ENCODE measurements at places on chromosomes 5 and 9.

GRCh38 chr5:89930591-89931392 is 478.8 kb downstream of the CETN3 start:
- DNase-seq: no peak

DNA sequence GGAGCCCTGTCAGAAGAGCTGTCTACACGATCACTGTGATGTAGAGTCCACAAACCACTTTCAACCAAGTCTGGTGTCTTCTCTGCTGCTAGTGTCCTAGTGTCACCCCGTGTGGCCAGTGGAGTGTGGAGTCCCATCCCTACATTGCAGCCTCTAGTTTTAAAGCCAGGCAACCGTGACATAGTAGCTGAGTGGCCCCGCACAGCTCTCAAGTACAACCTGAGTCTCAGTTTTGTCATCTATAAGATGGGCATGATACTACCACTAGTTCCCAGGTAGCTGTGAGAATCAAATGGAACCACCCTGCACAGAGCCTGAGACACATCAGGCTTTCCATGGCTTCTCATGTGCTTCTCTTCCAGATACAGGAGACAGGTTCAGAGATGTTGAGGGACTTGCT is 43.2 kb upstream of the AKNA start:
- DNase-seq: no peak

GRCh38 chr9:19969721-19970120 is 180.9 kb upstream of the SLC24A2 start:
- no peak for DNase-seq

- no peak for DNase-seq
Measured at GRCh38 chr9:4762108-4762885, 21.3 kb upstream of the AK3 start.

DNA sequence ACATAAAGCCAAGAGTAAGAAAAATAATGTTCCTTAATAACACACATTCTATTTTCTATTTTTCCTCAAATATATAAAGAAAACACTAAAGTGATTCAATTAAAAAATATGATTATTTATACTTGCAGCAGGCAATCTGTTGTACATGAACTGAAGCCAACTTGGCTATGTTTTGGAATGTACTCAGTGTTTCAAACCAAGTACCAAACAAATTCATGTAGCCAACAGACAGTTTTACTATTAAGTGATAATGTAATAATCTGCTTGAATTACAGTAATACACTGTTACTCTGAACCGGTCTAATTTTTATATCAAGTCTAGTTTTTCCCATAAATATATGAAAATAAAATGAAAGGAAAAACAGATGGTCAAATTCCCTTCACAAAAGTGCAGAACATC is 58.0 kb downstream of the CEP120 start:
- no peak for DNase-seq

- no peak for DNase-seq
Measured at GRCh38 chr9:2378816-2379215, 242.8 kb upstream of the VLDLR start.

GRCh38 chr5:160385496-160385895 is 14.4 kb downstream of the FAM200C start:
- DNase-seq: no peak

DNA sequence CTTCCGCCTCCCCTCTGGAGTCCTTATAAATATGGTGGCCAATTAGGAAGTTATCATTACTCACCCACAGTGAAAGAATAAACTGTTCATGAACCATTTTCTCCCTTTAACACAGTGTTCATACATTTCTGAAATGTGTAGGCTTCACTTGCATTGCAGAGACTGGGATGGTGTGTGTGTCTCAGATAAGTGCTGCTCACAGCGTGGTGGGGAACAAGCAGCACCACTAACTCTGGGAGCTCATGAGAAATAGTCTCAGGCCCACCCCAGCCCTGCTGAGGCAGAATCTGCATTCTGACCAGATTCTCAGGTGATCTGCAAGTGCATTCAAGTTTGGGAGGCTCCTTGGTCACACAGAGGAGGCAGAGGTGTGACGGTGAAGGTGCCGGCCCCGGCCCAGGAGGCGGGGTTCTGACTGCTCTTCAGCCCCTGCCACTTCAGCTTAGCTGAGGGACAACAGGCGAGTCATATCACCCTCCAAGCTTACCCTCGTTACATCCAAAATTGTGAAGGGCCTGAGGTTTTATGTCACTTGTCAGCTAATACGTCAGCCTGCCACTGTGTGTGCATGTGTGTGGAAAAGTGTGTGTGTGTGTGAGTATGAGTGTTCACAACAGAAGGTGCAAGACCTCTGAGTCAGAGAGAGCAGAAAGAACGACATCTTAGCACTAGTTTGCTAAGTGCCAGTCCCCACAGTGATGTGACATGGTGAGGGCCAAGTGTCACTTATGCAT is 34.7 kb downstream of the DAP start:
- no peak for DNase-seq

GRCh38 chr9:129639756-129640085 is 2.2 kb downstream of the ASB6 start:
- no peak for DNase-seq

GRCh38 chr9:84542554-84542953 is 127.0 kb upstream of the NTRK2 start:
- DNase-seq: no peak

DNA sequence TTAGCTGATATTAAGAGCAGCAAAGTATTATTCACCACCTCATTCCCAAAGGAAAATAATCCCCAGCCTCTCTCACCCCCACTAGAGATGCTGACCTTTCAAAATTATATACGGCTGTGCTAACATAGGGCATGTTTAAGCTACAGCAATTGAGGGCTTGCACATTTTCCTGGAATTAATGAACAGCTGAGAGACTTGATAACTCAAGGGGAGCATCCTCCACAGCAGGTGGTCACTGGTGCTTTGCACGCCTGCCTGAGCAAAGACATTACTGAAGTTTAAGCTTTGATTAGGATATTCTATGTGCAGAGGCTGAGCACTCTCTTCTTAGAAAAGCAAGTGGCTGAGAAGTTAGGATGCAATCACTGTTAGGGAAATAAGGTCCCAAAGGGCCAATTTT is 230.9 kb downstream of the FAM114A2 start:
- no peak for DNase-seq

DNA sequence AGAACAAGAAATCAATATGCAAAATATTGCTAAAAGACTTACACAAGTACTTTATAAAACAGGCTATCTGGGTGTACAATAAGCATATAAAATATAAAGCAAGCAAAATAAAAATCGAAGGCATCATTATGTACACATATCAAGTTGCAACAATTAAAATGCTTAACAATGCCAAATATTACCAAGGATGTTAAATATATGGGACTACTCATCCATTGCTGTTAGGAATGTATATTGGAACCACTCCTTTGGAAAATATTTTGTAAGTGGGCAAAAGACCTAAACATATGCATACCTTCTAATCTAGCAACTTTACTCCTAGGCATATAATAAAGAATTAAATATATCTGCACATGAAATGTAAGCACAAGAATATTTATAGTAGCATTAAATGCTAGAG is 632.6 kb upstream of the COX7C start:
- DNase-seq: no peak

DNA sequence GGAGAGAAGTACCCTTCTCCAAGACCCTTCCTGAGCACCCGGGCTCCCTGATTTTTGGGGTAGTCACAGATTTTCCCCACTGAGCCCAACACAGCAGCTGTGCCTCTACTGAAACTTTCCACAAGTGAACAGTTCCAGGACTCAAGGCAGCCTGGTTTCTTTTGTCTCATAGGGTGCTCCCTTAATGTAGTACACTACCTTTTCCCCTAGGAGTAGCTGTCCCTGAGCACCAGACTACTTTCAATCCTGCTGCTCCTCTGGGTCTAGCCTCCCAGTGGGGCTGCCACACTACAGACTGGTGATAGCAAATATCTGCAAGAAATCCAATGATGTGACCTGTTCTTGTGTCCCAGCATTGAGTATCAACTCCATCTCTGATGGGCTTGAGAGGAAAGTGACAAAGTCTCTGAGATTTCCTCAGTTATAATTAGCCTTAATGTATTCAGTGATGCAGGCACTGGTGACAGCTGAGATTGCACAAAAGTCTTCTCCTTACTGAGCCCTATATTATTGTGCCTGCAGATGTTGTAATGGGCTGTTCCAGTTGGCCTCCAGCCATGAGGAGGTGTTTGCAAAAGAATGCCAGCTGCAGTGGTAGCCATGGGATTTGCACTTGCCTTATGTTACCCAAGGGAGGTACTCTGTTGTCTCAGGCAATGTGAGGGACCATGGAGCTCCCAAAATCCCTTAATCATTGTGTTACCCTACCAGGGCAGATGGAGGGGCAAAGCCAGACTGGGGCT is 1802.5 kb downstream of the EFNA5 start:
- DNase-seq: no peak

GRCh38 chr9:4979239-4979638 is 5.8 kb upstream of the JAK2 start:
- DNase-seq: no peak
